Activated CD4-positive, alpha-beta T cell treated with anti-CD3 and anti-CD28 coated beads, Interleukin-2, amount 10 ng/mL, durations not matched to agents 7 days and 5 days (primary cell): ENCODE measurements at places on chromosomes 1 and 21.

GRCh38 chr1:67919274-67920072, 86.2 kb upstream of the GNG12 start:
- no peak for DNase-seq

- peak; percentile 10 for DNase-seq
These were observed at the start of gene SMCP for GRCh38 chr1:152878042-152878441. Gene SMCP, plus strand, starts transcription at chr1:152878322. Its CDS starts 6,101 bp downstream, at chr1:152884423.

DNA sequence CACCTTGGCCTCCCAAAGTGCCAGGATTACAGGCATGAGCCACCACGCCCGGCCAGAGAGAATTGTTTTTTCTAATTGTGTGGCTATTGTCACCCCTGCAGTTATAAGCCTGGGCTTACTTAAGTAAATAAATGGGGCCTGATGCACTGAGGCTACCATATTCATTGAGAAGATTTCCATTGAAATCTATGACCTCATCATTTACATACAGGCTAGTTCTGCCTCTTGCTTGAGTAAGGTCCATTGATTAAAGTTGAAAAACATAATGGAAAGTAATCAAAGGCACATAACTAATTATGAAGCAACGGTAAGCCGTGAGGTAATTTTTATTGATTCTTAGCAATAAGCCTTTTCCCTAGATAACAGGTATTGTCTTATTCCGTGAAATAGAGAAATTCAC, 788.9 kb downstream of the ADGRL2 start:
- no peak for DNase-seq

- DNase-seq, result no peak
These were observed 18.9 kb downstream of the ACP6 start for GRCh38 chr1:147651466-147651865.

DNA sequence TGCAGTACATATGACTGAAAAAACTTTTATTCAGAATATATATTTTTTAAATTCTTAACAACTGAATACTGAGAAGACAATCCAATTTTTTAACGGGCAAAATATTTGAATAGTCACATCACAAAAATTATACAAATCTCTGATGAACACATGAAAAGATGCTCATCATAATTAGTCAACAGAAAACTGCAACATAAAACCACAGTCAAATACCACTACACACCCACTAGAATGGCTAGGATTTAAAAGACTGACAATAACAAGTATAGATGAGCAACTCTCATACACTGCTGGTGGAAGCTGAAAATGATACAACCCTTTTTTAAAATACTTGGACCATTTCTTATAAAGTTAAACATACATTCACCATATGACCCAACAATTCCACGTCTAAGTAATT, 87.7 kb upstream of the TNFSF4 start:
- DNase-seq, result no peak

- no peak for DNase-seq
These were observed 70.2 kb upstream of the S1PR1 start for GRCh38 chr1:101166583-101167120.

DNA sequence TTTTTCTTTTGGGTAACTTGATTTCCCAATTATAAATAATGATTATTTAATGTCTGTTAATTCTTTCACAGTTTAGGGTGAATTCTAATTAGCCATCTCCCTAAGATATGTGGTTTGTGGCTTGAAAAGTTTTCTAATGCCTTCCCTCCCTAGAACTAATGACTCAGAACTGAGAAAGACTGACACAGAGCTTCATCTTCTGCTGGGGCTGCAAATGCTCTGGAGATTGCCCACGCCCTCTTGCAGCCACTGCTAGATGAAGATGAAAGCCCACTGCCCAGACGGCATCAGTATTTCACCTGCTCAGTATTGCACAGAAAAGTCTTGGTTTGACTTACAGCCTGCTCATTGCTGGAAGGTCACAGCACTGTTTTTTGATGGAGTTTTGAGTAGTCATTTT, 101.5 kb downstream of the ST6GALNAC3 start:
- no peak for DNase-seq

GRCh38 chr21:46155514-46156377, at the start of gene FTCD:
Gene FTCD, minus strand, starts transcription at chr21:46155579. Its CDS starts 56 bp downstream, at chr21:46155523.
- DNase-seq, result no peak

DNA sequence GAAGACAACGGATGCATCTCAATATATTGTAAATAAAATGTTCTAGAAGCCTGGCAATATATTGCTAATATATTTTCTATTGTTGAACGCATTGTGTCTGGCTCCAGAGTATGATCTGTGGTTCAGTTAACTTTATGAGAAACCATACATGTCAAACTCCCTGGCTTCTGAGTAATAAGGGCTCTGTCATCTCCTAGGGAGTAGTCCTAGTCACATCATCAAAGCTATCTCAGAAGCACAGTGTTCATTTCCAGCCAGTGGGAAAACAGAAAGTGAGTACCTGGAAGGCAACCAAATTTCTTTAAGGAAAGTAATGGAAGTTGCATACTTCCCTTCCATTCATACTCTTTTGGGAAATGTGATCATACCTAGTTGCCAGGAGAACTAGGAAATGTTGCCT, 27.0 kb upstream of the ST6GALNAC5 start:
- DNase-seq, result no peak

GRCh38 chr1:193103759-193104501, 1.3 kb downstream of the GLRX2 start:
- no peak for DNase-seq

- DNase-seq, result no peak
These were observed 181.6 kb downstream of the PTPRU start for GRCh38 chr1:29417971-29418370.

DNA sequence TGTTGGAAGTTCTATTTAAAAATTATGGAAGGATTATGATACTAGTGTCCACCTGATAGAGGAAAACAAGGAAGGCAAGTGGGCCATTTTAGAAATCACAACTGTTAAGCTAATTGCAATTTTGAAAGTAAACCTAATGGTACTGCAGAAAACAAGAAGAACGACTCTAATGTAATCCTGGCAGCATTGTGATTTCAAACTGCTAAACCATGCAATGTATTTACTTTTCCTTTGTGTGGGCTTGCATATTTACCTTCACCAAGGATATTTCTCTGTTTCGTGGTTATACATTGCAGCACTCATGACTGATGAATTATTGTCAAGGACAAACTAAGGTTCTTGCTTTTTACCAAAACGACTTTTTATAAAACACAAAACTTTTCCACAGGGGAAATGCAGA, 88.1 kb downstream of the TM2D1 start:
- DNase-seq, result no peak

- no peak for DNase-seq
These were observed 24.9 kb downstream of the OLFML2B start for GRCh38 chr1:161998811-161999210.

GRCh38 chr1:19974822-19975416, 4.5 kb downstream of the PLA2G2A start:
- DNase-seq, result peak; percentile 11

DNA sequence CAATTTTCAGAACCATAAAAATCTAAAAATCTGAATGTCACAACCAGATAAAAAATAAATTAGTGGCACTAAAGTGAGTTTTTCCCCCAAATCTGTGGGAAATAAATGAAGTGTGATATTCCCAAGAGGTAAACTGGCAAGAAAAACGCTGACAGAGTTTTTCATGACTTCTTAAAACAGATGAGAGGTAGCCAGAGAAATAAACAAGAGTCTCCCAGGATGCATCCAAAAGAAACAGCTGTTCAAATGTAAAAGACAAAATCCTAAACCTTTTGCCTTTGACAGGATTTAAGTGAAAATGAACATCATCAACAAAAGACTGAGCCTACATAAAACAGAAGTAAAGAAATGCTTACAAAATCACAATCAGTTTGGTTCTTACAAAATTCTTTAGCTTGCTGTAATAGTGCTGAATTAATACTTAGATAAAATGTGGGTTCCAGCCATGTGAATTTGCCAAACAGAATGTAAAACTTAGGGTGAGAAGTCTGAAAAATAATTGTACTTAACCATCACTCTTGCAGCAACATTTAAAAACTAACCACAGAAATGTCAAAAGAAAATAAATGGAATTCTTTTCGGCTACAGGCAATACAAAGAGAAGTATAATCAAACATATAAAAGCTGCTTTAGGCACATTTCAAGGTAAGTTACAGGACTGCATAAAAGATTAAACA, 133.6 kb downstream of the EIF4G3 start:
- DNase-seq, result no peak

- DNase-seq, result peak; percentile 51
These were observed 5.1 kb downstream of the TNFRSF8 start for GRCh38 chr1:12067900-12068821.
